ENCODE measurements at places on chromosomes 2 and 18.
A peak's percentile ranks its signal among the peaks of the same experiment; 100 is the strongest.

DNA sequence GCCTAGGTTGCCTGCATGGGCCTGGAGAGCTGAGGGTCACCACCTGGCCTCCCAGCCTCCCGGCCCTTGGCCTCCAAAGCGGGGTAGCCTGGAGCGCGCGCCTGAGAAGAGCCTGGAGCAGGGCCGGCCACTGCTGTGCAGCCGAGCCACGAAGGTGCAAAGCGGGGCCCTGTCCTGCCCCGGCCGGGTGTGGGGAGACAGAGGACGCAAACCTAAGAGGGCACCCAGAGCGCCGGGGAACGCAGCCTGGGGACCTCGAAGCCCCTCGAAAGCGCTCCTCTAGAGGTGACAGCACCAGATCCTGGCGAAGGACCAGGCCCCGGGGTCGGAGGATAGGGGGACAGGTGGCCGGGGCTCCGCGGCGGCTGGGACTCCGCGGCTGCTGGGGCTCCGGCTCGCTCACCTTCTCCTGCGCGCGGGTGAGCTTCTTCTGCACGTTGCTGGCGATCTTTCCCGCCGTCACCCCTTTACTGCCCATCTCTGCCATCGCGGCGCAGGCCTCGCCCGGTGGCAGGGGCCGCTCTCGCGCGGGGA, 430 bp downstream of the BIN1 start:
- no peak for DNase-seq

DNA sequence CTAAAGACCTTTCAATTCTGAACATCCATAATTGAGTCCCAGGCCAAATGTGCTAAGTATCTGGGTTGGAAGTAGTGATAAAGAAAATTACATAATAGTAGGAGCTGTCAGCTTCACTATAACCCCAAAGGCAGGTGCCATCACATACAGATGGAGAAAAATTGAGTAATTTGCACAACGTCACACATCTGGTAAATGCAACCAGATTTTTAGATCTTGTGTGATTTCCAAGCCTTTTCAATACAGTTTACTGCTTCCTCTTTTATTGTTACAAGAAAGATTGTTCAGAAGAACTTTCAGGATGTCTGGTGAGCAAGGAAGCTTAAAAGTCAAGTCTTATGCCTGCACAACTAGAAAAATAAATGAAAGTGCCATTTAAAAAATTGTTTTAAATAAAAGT, 62.3 kb downstream of the UBE2E3 start:
- DNase-seq: no peak

DNA sequence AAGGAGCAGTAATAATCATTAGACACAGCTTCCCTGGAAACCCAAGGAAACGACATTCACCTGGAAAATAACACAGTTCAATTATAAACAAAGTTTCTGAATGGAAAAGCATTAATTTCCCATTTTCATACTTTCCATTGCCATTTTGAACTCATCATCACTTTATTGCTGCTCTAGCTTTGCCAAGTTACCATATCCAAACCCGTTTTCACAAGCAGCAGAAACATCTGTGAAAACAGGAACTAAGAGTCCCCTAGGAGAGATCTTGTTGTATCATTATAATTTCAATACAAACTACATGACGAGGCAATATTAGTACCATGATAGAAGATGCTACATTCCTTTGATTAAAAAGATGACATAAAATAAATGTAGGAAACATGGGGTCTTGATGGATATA, 597.0 kb upstream of the NRXN1 start:
- no peak for DNase-seq

DNA sequence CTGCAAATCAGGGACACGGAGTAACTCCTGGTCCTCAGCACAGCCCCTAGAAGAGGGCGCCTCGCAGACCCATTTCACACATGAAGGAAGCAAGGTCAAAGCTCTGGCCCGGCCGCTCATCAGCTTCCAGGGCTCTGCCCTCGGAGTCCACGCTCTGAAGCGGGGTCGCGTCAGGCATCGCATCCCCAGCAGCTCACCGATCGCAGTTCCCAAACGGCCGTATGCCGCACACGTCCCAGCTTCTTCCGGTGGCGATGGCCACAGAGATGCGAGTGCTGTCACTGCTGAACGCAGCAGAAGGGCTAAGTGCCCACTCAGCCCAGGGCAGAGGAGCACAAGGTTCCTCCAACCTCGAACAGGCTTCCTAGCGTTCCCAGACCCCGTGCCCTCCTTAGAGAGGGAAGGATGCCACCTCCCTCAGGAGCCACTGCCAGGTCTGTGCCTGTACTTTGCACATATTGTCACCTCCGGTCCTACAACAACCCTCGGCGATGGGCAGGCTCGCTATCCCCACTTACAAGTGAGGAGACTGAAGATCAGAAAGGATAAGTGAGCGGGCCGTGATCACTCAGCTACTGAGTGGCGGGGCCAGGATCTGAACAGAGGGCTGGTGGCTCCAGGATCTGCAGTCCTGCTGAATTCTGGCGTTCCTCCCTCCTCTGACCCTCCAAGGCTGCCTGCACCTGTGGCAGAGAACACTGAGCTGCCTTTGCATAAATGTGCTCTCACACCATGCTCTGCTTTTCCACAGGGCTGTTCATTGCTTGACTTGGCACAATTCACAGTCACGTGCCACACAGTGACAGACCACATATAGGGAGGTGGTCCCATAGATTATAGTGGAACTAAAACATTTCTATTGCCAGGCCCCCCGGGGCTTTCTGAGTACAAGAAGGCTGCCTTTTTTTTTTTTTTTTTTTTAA, 71.4 kb downstream of the COPS8 start:
- DNase-seq: no peak

DNA sequence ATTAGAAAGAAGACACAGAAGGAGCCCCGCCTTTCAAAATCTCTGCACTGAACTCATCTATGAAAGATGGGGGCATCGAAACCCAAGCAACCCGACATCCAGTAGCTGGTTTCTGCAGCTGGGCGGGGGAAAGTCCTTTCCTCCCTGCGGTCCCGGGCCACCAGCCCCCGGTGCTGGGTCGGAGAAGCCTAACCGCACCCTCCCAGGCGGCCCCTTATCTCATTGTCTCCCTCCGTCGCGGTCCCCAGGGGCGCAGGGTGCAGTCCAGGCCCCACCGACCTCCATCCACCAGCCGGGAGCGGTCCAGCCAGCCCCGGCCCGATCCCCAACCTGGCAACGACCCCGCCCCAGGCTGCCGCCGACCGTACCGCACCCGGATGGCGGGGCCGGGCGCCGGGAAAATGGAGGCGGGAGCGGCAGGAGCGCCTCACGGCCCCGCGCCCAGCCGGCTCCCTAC, 452 bp downstream of the RAPH1 start:
- DNase-seq: peak; percentile 18

- DNase-seq: peak; percentile 33
These were observed at the start of gene LIPG for GRCh38 chr18:49561289-49562193. LIPG (plus strand) TSS chr18:49562057; CDS start chr18:49562309, 252 bp downstream.

DNA sequence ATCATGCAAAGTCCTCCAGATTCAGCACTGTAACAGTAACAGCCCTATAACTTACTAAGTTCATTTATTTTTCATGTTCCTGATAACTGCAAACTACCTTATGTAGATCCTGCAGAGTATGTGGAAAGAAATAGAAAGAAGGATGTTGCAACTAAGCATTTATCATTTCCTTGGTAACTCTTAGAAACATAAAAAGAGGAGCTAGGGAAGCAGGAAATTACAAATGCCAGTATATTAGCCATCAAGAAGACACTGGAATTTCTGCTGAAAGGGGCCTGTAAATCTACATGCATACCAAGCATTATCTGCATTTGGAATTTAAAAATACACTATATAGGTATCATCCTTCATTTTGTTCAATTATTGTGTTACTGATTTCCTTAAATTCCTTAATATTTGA, 66.8 kb downstream of the PDE11A start:
- DNase-seq: no peak

- DNase-seq: no peak
These were observed 254.6 kb upstream of the ID2 start for GRCh38 chr2:8427211-8427610.

GRCh38 chr2:68319398-68320117, at the start of gene CNRIP1:
CNRIP1 (minus strand) TSS chr2:68319949; CDS start chr2:68319400, 549 bp downstream.
- no peak for DNase-seq

DNA sequence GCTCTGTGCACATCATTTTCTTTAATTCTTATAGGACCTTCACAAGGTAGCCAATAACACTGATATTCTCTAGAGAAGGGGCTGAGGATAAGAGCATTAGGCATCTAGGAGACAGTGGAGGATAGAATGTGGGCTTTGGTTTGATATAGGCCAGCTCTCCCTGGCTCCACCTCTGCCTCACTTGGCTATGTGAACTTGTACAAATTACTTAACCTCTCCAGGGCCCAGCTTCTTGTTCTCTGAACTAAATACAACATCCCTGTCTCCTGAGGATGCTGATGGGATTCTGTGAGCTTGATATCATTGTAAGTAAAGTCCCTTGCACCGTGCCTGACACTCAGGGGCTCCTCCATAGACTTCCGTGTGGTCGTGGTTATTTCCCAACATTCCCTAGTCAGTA, 87.3 kb downstream of the ACOXL start:
- DNase-seq: no peak

GRCh38 chr2:69482471-69482870, 45.2 kb upstream of the NFU1 start:
- DNase-seq: no peak

GRCh38 chr2:60652832-60653340, 99.4 kb upstream of the BCL11A start:
- no peak for DNase-seq

GRCh38 chr2:10327896-10328669, 25.4 kb downstream of the HPCAL1 start:
- DNase-seq: no peak

DNA sequence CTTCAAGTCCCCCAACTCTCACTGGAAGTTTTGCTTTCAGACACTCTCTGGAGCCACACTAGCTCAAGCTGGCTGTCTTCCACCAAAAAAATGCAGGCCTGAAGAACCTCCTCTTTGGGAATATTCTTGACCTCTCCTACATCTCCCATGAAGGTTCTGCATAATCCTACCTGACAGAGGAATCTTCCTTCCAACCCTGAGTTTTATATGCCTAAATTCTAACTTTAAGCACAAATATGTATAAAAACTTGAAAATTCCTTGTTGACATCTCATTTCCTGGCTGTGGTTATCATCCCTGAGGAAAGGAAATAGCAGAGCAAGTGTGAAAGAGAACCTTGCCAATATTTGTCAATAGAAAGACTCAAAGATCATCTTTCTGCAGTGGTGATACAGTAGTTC, 249.0 kb downstream of the LPIN1 start:
- DNase-seq: no peak

DNA sequence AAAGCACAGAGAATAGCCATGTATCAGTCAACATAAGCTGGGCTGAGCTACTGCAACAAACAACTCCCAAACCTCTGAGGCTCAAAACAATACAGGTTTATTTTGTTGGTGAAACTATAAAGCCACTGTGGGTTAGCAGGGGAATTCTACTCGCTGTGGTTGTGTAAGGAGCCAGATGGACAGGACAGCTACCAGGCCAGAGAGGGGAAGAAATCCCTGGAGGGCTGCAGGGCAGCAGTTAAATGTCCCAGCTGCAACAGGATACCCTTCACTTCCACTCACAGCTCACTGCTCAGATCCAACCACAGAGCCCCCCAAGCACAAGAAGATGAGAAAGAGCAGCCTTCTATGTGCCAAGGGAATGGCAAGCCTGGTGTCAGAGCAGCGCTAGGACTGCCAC, 245.9 kb upstream of the RAB6C start:
- DNase-seq: no peak

DNA sequence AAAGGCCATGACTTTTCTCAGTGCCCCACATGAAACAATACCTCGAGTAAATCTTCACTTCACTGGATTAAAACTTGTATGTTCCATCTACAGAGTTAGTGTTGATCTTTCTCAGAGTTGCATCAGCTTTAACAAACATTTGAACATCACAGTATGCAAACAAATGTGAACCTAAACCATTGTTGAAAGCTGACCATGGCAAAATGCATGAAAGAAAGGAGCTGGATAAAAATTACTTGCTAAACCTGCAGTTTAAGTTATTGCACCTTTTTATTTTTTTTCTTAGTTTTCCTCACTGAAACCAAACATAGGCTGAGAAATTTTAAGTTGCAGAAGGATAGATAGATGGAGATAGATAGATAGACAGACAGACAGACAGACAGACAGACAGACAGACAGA, 107.2 kb upstream of the UGP2 start:
- DNase-seq: no peak

GRCh38 chr2:71379086-71379485, 47.5 kb downstream of the ZNF638 start:
- DNase-seq: no peak

- DNase-seq: no peak
These were observed 131.2 kb downstream of the NUP35 start for GRCh38 chr2:183255411-183255810.

DNA sequence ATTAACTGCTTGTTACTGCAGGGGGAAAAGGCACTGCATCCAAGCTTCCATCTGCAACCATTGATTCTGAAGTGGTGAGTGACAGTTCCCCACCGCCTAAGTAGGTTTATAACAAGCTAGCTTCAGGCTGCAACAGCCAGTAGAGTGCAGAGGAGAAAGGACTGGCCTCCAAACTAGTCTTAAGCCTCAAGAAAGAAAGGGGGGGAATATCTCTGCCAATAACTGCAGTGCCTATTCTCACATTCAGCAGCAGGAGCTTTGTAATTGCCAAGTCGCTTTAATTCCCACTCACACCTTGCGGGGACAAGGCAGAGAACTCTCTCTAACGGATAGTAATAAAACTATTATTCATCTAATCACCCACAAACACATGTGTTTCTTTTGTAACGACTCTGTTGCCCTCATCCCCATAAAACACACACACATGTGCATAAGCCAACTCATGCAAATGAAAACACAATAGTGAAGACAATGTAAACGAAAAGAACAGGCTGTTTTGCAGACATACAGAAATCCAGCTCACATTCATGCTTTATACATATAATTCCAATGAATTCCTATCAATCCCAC, 1963.3 kb upstream of the PIK3C3 start:
- DNase-seq: no peak

- DNase-seq: no peak
These were observed 65.2 kb downstream of the BCL11A start for GRCh38 chr2:60488291-60488690.

DNA sequence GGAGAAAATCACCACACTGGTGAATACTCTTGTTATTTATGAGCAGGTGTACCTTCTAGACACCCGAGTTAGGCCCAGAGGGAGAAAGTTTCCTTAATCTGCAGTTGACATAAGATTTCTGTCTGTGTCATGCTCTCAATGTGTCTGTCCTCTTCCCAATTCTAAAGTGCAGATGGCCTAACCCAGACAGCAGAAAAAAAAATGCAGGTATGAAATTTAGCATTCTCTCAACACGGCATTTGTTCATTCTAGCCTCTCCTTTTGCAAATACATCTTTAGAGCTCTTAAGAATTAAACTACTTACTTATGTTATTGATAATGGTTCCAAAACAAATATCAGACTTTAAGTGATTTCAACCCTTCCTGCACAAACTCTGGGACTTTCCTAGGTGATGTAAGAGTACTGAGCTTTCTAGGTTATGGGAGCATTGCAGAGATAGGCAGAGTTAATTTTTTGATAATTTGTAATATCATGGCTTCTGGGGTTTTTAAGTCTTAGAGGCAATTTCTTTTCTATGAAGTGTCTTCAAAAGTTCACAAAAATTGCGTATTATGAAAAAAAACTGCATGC, 32.9 kb upstream of the ITGB6 start:
- no peak for DNase-seq

- DNase-seq: no peak
These were observed 186.5 kb upstream of the RASGRP3 start for GRCh38 chr2:33289961-33290360.

GRCh38 chr2:1642066-1642861, 102.1 kb downstream of the PXDN start:
- DNase-seq: no peak
